ENCODE measurements at places on chromosomes 16 and 17. TPM values are rescaled to one million over a fixed set of nuclear protein-coding genes. Genes with fewer than 3 reads are reported as not detected.
A peak's percentile ranks its signal among the peaks of the same experiment; 100 is the strongest.

DNA sequence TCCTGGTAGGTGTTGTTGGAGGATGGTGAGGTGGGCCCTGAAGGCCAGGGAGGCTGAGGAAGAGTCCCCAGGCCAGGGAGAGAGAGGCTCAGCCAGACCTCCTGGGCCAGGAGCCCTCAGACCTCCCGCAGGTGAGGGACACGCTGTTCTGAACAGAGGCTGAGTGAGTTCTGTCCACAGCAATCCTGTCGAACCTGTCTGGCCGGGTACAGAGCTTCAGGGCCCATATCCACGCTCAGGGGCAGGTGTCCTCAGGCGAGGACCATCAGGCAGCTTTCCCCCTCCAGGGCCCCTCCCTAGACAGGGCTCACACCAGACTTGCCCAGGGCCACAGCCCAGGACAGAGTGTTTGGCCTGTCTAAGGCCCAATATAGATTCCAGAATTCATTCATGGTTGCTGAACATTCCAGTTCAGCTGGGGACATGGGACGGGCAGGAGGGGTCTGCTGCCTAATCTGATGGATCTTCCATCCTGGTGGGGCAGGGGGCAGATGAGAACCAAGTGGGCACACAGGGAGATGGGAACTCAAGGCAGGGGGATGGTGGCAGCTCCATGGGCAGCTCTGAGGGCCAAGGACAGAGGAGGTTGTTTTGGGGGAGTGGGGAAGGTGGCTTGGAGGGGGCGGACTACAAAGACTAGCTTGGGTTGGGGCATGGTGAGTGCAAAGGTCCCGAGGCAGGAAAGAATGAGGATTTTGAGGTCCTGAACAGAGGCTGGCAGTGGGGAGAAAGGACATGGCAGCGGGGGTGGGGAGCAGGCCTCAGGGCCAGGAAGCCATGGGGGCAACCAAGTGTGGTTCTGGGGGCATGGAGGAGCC lies 23.4 kb upstream of the MPRIP start:
- DNase-seq, result no peak

DNA sequence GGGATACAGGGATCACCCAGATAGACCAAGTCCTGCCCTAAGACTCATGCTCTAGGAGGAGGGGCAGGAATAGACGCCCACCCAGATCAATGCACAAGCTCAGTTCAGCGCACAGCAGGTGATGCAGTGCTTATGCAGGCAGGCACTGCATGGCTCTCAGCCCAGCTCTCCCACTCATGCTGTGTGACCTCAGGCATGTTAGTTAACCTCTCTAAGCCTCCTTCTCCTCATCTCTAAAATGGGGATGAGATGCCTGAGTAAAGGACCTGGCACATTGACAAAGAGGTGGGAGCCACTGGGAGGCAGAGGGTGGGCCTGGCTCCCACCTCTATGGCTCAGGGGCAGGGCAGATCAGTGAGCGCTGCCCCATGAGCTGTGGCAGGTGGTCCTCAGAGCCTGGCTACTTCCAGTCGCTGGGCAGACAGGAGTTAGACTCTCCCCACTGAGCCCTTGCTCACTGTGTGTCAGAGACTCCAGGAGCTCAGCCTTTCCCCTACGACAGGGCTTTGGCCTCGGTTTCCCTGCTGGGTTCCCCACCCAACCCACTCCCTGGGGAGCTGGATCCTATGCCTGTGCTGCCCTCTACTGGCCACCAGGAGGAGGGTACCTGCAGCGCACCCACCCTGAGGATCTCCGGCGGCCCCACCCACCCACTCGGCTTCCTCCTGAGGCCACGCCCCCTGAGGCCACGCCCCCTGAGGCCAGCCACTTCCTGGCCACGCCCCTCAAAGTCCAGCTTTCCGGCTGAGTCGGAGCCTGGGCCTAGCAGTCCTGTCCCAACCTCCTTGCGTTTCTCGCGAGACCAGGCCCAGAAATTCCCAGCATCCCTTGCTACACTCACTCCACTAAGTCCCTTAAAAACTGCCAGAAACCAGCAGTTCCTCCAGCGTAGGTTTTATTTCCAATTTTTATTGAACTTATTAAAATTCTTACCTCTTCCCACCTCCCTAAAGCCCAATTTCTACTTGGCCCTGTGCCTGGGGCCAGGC lies 196.1 kb downstream of the GSG1L start:
- peak; percentile 54 for DNase-seq

GRCh38 chr16:85735225-85735635 lies 15.7 kb downstream of the C16orf74 start:
- no peak for DNase-seq

The NLRC3 gene
- not detected for total RNA-seq

The SGSM2 gene
- total RNA-seq, result 19.1 TPM

- DNase-seq, result peak; percentile 99
Observed at GRCh38 chr17:68381076-68381900, 76.0 kb downstream of the WIPI1 start.

DNA sequence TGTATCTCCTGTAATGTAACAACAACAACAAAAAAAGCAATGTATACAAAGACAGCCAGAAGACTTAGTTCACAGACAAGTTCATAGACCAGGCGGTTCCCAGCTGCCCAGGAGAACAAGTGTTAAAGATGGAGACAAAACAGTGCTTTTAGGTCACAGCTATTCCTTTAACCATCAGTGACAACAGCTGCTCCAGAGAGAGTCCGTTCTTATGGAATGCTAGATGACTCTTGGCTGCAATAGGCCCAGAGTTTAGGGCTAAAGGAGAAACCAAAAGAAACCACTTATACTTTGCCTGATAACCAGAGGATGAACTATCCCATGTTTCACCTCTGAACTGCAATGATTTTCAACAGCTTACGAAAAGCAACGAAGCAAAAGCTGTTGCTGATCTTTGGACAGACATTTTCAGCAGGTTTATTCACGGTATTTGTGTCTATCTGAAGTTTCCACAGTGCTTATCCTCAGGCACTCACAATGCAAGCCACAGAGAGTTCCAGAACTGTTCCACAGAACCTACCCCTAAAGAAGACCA lies 6.0 kb downstream of the ZCCHC14 start:
- no peak for DNase-seq

The CIBAR2 gene
- total RNA-seq, result not detected
